ENCODE measurements at places on chromosomes 16 and 17.

DNA sequence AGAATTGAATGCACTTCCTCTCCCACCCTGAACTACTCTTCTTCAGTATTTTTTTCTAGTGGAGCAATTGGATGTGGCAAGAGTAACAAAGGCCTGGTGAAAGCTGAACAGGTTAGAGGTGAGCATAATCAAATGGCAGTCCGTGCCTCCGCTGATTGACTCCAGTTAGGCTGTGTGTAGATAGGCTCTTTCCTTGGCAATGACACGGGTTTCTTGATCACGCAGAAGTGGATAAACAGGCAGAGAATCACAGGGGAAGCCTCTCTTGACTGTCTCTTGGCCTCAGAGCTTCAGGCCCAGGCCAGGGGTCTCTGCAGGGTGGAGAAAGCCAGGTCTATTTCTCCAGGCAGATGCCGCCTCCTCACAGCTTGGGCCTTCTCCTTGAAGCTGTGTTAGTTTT lies 4.2 kb downstream of the CD300LB start:
- no peak for DNase-seq

- no peak for DNase-seq
Observed at GRCh38 chr16:85983064-85983463, 84.1 kb downstream of the IRF8 start.

- no peak for DNase-seq
Observed at GRCh38 chr16:67357561-67357960, 30.9 kb downstream of the LRRC36 start.

- DNase-seq, result no peak
Observed at GRCh38 chr16:46812781-46813540, 18.0 kb downstream of the C16orf87 start.

DNA sequence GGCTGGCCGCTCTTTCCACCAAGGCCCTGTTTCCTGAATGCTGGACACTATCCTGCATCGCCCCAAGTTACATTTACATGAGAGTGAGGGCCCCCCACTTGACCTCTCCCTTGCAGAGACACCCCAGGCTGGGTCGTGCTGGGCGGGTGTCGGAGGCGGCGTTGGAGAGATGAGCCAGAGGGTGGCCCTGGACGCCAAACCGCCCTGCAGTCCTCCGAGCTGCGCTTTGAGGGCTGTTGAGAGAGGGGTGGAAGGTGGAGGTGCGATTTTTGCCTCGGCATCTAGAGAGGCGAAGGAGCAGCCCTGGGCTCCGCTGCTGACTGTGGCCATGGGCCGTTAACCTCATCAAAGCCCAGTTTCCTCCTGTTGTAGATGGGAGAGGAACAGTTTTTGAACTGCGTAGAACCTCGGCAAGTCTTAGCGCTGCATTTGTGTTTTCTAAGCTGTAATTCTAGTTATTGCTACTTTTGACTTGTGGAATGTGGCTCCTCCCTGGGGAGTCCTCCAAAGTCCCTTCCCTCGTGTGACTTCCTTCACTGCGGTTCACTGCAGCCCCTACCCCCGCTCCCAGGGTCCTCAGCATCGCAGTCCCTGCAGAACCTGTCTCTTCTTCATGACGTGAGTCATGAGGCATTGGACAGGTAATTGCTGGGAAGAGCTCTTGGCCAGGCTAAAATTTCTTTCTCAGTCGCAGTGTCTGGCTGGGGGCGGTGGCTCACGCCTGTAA lies 986 bp upstream of the ELOB start:
- DNase-seq, result peak; percentile 55

DNA sequence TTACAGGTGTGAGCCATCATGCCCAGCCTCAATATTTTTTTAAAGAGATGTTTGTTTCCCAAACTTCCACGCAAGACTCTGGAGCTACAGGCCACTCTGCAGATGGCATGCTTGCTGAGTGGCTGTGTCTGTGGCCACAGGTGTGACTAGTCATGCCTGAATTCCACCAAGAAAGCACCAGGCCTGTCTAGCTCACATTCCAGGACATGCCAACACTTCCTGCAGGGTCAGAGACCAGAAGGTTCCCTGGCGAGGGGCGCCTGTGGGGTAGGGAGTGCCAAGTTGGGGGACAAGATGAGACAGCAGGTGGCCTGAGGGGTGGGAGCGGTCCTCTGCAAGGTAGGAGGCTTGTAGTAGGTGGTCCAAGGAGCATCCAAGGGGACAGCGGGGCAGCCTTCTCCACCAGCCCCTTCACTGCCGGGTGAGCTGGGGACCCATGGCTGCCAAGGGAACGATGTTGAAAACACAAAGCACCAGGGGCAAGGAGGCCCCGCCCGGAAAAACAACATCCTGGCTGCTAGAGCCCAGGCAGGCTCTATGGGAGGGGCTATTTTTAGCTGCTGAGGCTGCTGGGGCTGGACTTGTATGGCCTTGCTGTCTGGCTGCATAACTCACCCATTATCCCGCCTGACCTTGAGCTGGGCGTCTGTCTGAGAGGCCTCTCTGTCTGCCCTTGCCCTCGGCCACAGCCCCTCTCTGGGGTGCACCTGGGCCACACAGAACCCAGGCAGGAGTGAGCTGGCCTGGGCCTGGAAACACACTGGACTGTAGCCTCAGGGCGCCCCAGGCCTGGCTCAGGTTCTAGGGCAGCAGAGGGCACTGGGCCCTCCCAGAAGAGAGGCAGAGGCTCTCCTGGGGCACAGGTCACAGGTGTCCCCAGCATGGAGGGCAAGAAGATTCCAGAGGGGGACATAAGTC lies 5.7 kb downstream of the TRIM47 start:
- DNase-seq, result peak; percentile 71

GRCh38 chr16:35525979-35526590 lies 2066.7 kb downstream of the TP53TG3F start:
- no peak for DNase-seq

DNA sequence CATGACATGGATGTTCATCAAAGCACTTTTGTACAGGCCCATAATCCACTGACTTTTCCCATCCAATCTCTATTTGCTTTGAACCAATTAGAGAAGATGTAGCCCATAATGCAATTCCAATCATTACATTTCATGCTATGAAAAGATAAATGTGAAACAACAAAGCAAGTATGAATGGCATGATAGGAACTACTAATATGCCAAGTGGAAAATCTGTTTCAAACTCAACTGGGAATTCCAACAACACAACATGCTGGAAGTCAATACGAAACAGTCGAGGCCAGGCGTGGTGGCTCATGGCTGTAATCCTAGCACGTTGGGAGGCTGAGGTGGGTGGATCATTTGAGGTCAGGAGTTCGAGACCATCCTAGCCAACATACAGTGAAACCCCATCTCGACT lies 39.6 kb upstream of the TMEM97 start:
- no peak for DNase-seq

DNA sequence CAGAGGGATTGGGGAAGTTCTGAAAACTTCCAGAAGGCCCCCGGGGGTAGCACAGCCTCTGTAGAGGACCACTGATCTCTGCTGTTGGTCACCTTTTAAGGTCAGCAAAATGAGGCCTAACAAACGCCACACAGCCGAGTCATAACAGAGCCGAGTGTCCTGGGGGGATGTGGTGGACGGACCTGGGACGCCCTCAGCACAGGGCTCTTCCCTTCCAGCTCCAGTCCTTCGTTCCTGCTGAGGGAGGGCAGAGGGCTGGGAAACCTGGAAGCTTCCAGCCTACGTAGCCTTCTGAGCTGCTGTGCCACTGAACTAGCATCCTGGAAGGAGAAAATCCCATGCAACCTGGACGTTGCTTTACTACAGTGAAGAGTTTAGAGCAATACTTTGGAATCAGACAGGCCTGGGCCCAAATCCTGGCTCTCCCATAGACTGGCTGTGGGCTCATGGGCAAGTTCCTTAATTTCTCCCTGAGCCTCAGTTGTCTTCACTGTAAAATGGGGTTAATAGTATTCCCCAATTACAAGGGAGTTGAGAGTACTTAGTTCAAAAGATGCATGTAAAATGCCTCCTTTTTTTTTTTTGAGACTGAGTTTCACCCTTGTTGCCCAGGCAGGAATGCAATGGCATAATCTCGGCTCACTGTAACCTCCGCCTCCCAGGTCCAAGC lies 34.4 kb upstream of the ZCCHC14 start:
- DNase-seq, result no peak

DNA sequence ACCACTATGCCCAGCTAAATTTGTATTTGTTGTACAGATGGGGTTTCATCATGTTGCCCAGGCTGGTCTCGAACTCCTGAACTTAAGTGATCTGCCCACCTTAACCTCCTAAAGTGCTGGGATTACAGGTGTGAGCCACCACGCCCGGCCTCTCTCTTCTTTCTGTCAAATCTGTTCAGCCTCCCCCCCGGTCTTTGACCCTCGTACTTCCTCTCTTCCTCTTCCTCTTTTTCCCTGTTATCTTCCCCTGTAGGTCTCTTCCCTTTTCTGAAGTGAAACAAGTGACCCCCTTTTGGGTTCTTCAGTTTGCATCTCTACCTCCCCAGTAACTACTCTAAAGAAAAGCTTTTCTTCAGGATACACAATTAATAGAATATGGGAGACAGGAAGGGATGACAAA lies 31.7 kb upstream of the DHX40 start:
- no peak for DNase-seq

GRCh38 chr16:81004646-81005353 lies 1.9 kb downstream of the CMC2 start:
- DNase-seq, result peak; percentile 26

GRCh38 chr16:14497245-14498082 lies 132.6 kb downstream of the PARN start:
- no peak for DNase-seq

DNA sequence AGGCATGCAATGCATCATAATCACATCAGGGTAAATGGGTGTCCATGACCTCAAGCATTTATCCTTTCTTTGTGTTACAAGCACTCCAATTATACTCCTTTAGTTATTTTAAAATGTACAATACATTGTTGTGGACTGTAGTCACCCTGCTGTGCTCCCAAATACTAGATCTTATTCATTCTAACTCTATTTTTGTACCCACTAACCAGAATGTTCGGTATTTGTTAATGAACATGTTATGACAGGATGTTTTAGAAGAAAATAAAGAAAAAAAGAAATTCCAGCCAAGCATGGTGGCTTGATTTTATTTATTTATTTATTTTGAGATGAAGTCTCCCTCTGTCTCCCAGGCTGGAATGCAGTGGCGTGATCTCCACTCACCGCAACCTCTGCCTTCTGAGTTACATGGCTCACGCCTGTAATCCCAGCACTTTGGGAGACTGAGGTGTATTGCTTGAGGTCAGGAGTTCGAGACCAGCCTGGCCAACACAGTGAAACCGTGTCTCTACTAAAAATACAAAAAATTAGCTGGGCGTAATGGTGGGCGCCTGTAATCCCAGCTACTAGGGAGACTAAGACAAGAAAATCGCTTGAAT lies 1.8 kb upstream of the NDE1 start:
- DNase-seq, result no peak

- peak; percentile 72 for DNase-seq
Observed at GRCh38 chr17:8939496-8940334, 25.8 kb downstream of the PIK3R5 start.

DNA sequence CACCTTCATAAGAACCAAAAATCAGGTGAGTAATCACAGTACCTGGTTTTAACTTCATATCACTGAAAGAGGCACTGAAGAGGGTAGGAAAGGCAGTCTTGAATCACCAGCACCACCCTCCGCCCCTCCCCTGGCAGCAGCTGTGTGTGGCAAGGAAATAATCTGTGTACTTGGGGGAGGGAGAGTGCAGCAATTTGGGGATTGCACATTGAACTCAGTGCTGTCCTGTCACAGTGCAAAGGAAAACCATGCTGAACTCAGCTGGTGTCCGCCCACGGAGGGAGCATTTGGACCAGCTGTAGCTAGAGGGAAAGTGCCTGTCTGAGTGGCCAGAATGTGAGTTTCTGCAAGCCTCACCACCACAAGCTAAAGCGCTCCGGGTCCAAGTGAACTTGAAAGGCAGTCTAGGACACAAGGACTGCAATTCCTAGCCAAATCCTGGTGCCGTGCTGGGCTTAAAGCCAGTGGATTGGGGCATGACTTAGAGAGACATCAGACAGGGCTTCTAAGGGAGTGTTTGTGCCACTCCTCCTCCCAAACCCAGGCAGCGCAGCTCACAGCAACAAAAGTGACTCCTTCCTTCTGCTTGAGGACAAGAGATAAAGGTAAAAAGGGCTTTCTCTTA lies 39.7 kb upstream of the ALDH3A1 start:
- no peak for DNase-seq

- no peak for DNase-seq
Observed at GRCh38 chr16:30996324-30996984, 11.4 kb downstream of the HSD3B7 start.

GRCh38 chr17:28545787-28546415 lies 6.5 kb downstream of the UNC119 start:
- no peak for DNase-seq

- DNase-seq, result no peak
Observed at GRCh38 chr17:9790889-9791876, at the start of gene DHRS7C. TSS of gene DHRS7C (minus strand) at chr17:9791592. CDS start at chr17:9791284, 308 bp downstream.

- DNase-seq, result no peak
Observed at GRCh38 chr17:27520491-27521185, 64.4 kb downstream of the KSR1 start.

GRCh38 chr17:79330696-79331095 lies 256.1 kb downstream of the ENGASE start:
- no peak for DNase-seq

DNA sequence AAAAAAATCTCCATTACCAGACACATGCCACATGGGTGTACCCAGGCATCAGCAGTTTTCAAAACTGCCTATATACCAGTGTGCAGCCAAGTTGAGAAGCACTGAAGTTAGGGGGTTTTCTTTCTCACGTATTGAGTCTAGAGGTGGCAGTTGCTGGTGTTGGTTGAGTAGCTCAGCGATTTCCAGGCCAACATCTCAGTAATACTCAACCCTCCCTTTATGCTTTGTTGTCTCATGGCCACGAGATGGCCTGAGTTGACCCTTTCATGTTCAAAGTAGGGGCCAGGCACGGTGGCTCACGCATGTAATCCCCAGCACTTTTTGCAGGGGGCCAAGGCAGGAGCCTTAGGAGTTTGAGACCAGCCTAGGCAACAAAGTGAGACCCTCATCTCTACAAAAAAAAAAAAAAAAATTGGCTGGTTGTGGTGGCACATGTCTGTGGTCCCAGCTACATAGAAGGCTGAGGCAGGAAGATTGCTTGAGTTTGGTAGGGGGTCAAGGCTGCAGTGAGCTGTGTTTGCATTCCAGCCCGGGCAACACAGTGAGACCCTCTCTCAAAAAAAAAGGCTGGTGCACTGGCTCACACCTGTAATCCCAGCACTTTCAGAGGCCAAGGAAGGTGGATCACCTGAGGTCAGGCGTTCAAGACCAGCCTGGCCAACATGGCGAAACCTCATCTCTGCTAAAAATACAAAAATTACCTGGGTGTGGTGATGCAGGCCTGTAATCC lies 10.8 kb downstream of the LRRC3C start:
- no peak for DNase-seq

DNA sequence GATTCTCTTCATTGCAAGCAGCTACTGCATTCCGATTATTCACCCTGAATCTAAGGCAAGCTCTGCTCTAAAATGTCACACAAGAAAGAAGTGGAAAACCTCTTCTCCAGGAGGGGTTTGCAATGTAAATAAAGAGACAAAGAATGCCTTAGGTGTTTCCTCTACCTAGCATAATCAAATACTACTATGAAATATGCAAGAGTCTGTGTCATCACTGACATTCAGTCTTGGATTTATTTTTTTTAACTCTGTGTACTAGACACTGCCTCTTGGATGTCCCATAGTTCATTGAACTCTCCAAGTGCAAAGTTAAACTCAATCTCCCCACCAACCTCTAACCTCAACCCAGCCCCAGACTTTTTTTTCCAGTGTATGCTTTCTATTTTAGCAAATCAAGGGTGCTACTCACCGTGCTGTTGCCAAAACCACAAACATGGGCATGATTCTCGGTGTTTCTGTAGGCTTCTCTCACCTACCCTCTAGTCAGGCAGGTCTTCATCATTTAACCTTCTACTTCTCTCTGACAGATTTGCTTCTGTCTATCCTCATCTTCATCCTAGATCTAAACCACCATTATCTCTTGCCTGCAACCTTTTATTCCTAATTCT lies 329.1 kb downstream of the CDH13 start:
- DNase-seq, result no peak

GRCh38 chr16:67803894-67804293 lies 2.5 kb downstream of the RANBP10 start:
- no peak for DNase-seq

All from CD4-positive, CD25-positive, alpha-beta regulatory T cell (primary cell).